ENCODE measurements at places on chromosomes 7 and 10. TPM values are rescaled to one million over a fixed set of nuclear protein-coding genes. Genes with fewer than 3 reads are reported as not detected.
A peak's percentile ranks its signal among the peaks of the same experiment; 100 is the strongest.

GRCh38 chr10:34333513-34333912, 481.6 kb downstream of the PARD3 start:
- no peaks in the 10 kb centered on the region for H3K36me3 ChIP-seq
- H3K27ac ChIP-seq, result no peak overlapping the region
- H3K4me1 ChIP-seq, result no peaks in the 10 kb centered on the region
- DNase-seq, result no peak
- no peaks in the 10 kb centered on the region for H3K27me3 ChIP-seq

DNA sequence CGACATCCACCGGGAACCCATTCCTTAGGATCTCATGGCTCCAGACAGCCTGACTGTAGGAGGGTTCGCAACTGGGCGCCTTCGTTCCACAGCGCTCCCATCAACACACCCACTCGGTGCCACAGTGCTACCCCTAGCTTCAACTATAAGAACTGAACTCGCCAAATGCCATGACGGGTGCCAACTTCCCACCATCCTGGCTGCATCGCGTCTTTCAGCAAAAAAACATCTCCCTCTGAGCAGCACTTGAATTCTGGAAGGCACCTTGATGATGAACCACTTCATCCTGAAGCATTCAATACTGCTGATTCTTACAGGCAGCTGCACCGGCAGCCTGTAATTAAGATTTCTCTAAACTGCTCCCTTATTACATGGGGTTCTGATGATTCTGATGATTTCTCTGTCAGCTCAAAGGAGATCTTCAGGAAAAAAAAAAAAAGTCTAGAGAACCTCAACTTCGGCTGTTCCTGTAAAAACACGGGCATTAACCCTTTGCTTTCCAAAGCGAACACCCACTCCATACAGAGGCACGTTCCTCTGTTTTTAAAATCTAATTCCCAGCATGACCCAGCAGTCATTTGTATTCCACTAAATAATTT, 1.3 kb downstream of the CYTH3 start:
- peaks cover 17% of the 10 kb centered on the region for H3K27me3 ChIP-seq
- no peaks in the 10 kb centered on the region for H3K36me3 ChIP-seq
- DNase-seq, result peak; percentile 37

SPRN gene
- polyA plus RNA-seq, result 0.10 TPM

- H3K4me1 ChIP-seq, result no peaks in the 10 kb centered on the region
- no peak for DNase-seq
- H3K36me3 ChIP-seq, result no peaks in the 10 kb centered on the region
- no peaks in the 10 kb centered on the region for H3K27me3 ChIP-seq
- H3K27ac ChIP-seq, result no peak overlapping the region
- no peak overlapping the region for H3K4me3 ChIP-seq
Measured at GRCh38 chr7:38007096-38007495, 86.7 kb downstream of the EPDR1 start.

NKX2-3 gene
- not detected for polyA plus RNA-seq
